MG63 (cell line): ENCODE measurements at places on chromosomes 13 and 19.

DNA sequence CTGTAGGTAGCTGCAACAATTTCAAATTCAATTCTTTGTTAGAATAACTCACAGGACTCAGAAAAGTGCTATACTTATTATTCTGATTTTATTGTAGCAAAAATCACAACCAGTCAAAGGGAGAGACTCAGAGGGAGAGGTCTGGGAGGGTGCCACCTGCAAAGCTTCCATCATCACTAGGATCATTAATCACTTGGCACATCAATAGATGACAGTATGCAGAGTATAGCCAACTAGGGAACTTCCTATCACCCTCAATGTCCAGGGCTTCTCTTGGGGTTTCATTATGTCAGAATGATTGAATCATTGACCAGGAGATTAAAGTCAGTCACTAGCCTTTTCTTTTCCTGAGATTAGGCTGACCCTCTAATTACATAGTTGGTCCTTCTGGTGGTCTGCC lies 431.3 kb upstream of the ATXN8OS start:
- no peak for DNase-seq

DNA sequence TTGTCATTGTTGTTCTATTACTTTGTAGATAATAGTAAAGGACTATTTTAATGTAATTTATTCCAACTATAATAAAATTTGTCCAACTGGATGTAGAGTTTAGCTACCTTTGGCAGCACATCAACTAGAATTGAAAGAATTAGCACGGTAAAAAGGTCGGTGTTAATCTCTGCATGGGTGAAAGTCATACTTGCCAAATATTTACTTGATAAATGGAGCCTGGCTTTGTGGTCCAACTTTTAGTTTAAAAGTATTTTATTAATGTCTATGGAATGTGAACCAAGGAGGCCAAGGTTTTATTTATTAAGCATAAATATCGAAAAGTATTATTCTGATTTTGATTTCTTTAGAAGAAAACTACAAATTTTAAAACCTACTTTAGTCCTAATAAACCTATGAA lies 1389.0 kb downstream of the PCDH9 start:
- no peak for DNase-seq

- no peak for DNase-seq
Measured at GRCh38 chr19:33434069-33434885, 60.8 kb downstream of the CEBPG start.

DNA sequence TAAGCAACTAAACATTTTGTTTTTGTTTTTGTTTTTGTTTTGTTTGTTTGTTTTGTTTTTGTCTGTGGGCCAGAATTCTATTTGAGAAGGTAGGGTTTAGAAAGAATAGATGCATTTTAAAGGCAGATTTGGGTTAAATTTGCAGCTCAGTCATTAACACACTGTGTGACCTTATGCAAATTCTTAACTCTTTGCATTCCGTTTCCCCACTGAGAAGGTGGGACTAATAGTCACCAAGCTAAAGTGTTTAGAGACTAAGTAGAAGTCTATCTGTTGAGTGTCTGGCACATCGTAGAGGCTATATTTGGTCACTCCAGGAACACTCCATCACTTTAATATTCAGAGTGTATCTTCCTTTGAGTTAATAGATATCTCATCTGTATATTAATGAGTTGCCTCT lies 87.1 kb downstream of the CCNA1 start:
- no peak for DNase-seq

GRCh38 chr13:110057052-110057451 lies 249.9 kb downstream of the COL4A1 start:
- DNase-seq = no peak

DNA sequence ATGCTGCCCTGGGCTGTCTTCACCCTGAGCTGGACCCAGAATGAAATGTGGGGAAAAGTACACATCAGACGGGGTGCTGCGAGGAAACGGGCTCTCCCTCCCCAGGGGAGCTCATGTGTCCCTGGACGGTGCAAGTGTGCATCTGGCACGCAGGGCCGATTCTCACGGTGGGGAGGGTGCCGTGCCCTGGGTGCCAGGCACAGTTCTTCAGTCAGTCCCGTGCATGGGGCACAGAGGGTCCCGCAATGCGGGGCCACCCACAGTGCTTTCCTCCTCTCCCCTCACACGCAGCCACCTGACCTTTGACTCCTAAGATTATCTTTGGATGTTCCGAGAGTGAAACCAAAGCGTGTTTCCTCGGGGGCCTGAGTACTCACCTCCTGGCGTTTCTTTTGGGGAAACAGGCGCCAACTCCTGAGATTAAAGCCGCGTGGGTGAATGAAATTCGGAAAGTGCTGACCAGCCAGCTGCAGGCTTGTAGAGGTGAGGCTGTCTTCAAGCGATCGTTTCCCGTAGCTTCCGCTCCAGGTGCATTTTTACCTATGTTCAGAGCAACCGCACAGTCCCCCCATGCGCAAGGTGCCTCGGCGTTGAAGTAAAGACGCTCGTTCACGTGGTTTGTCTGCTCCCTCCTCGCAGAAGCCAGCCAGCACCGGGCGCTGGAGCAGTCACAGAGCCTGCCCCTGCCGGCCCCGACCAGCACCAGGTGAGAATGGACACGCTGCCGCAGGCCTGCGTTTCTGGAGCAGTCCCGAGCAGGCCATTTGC lies 17.5 kb upstream of the F7 start:
- no peak for DNase-seq

DNA sequence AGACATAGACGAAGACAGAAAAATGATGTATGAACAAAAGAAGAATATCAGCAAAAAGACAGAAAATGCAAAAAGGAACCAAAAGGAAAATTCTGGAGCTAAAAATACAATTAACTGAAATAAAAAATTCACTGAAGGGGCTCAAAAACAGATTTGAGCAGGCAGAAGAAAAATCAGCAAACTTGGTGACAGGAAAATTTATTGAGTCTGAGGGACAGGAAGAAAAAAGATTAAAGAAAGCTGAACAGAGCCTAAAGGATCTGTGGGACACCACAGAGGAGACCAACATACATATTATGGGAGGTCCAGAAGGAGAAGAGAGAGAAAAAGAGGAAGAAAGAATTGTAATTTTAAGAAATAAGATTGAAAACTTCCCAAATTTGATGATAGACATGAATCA lies 7.4 kb upstream of the LSR start:
- no peak for DNase-seq
